Right atrium auricular region (tissue), 2 donors: ENCODE measurements at places on chromosomes 2 and 18.
A peak's percentile ranks its signal among the peaks of the same experiment; 100 is the strongest.

GRCh38 chr2:202450785-202451184, 74.7 kb downstream of the BMPR2 start:
- H3K4me3 ChIP-seq, result no peak overlapping the region
- H3K36me3 ChIP-seq, result peaks cover 4% of the 10 kb centered on the region
- no peaks in the 10 kb centered on the region for H3K4me1 ChIP-seq
- H3K27me3 ChIP-seq, result no peaks in the 10 kb centered on the region
- no peak overlapping the region for H3K27ac ChIP-seq
- no peak for DNase-seq

DNA sequence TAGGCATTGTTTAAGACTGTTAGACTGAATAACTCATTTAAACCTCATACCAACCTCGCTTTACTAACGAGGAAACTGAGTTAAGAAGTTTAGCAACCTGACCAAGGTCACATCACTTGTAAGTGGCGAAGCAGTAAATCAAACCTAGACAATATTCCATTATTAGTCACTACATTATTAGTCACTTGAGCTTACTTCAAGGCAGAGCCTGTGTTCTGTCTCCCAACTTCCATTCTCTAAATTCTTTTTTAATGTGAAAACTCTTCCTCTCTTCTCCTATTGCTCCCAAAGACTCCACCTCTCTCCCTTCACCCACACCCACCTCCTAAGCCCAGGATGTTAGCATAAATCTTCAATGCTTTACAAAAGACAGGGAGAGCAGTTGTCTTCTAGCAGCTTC, 156.5 kb downstream of the ARL6IP6 start:
- no peaks in the 10 kb centered on the region for H3K27me3 ChIP-seq
- no peak overlapping the region for H3K4me3 ChIP-seq
- no peak overlapping the region for H3K27ac ChIP-seq
- H3K4me1 ChIP-seq, result no peaks in the 10 kb centered on the region
- DNase-seq, result no peak

DNA sequence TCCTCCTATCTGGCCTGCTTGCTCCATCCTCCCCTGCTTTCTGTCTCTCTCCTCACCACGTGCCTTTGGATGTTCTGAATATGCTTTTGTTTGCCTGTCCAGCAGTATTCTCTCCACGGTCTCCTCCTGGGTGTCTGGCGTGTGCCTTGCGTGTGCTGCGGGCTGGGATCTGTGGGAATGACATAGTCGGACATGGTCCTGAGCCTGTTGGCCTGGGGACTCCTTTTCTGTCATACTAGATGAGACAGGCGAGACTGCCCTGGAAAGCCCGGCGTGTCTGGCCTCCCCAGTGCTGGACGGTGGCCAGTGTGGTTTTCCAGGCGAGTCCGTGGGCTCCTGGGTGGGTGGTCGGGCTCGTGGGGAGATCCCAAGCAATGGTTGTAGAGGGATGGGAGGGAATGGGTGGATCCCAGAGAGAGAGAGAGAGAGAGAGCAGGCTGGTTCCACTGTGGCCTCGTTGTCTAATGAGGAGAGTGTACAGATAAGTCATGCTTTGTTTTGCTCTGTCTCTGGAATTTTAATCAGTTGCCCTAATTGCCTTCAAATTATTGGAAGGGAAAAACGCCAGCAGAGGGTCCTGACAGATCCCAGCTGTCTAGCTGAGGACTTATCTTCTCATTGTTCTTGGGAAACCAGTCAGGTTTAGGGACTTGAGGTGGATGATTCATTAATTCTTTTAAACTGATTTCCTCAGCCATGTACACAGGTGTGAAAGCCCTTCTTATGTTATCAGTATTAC, 58.3 kb downstream of the HPCAL1 start:
- no peaks in the 10 kb centered on the region for H3K4me1 ChIP-seq
- H3K27me3 ChIP-seq, result no peaks in the 10 kb centered on the region
- DNase-seq, result no peak
- H3K27ac ChIP-seq, result no peak overlapping the region
- H3K4me3 ChIP-seq, result no peak overlapping the region
- no peaks in the 10 kb centered on the region for H3K36me3 ChIP-seq

GRCh38 chr2:128169933-128170709, 79.1 kb downstream of the UGGT1 start:
- no peak for DNase-seq
- H3K4me1 ChIP-seq, result no peaks in the 10 kb centered on the region

DNA sequence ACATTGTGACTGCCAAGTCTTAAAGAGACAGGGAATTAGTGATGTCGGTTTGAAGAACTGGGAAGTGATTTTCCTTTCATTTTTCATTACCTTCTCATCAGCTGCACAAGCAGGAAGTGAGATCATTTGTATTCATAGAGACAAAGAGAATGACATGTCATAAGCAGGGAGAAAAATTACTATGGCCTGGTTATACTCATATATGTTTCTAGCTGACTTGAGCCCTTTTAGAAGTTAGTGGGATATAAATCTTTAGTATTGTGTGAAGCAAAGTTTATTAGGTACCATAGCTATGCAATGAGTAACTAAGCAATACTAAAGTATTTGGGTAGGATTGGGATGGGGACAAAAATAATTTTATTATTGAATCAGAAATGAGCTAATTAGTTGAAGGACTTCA, 284.1 kb downstream of the PID1 start:
- no peak overlapping the region for H3K27ac ChIP-seq
- no peaks in the 10 kb centered on the region for H3K4me1 ChIP-seq
- no peak for DNase-seq
- H3K4me3 ChIP-seq, result no peak overlapping the region
- H3K27me3 ChIP-seq, result no peaks in the 10 kb centered on the region

- H3K4me3 ChIP-seq, result no peak overlapping the region
- H3K36me3 ChIP-seq, result no peaks in the 10 kb centered on the region
- H3K27ac ChIP-seq, result no peak overlapping the region
- H3K4me1 ChIP-seq, result no peaks in the 10 kb centered on the region
- peaks cover 5% of the 10 kb centered on the region for H3K27me3 ChIP-seq
Observed at GRCh38 chr18:37529863-37530262, 35.7 kb downstream of the CELF4 start.

GRCh38 chr2:127810156-127810618, 784 bp downstream of the WDR33 start:
- no peaks in the 10 kb centered on the region for H3K27me3 ChIP-seq
- H3K4me1 ChIP-seq, result peaks cover 31% of the 10 kb centered on the region
- peak overlapping the region; percentile 94 for H3K4me3 ChIP-seq
- DNase-seq, result no peak
- peak overlapping the region; percentile 93 for H3K27ac ChIP-seq
- H3K36me3 ChIP-seq, result no peaks in the 10 kb centered on the region

- no peak for DNase-seq
- no peak overlapping the region for H3K27ac ChIP-seq
- H3K4me1 ChIP-seq, result no peaks in the 10 kb centered on the region
- no peaks in the 10 kb centered on the region for H3K36me3 ChIP-seq
- no peaks in the 10 kb centered on the region for H3K27me3 ChIP-seq
Observed at GRCh38 chr2:120558847-120559246, 176.8 kb upstream of the GLI2 start.

GRCh38 chr2:105746177-105747080, 1.7 kb downstream of the NCK2 start:
- DNase-seq, result no peak
- peak overlapping the region; percentile 96 for H3K4me3 ChIP-seq
- H3K27ac ChIP-seq, result peak overlapping the region; percentile 84
- H3K27me3 ChIP-seq, result no peaks in the 10 kb centered on the region
